Fibroblast of the aortic adventitia (primary cell): ENCODE measurements at places on chromosomes 2 and 18.

GRCh38 chr2:98348066-98348561 lies 1.9 kb downstream of the CNGA3 start:
- no peak for DNase-seq

GRCh38 chr18:27276886-27277285 lies 91.8 kb upstream of the CHST9 start:
- DNase-seq = no peak

GRCh38 chr2:240329116-240329665 lies 106.3 kb upstream of the GPC1 start:
- DNase-seq = no peak

GRCh38 chr18:13629841-13630715 lies 96.3 kb downstream of the FAM210A start:
- peak; percentile 61 for DNase-seq

- peak; percentile 30 for DNase-seq
These were observed 26.7 kb downstream of the CYP27C1 start for GRCh38 chr2:127193164-127193966.

GRCh38 chr2:200509612-200510433 lies at the start of gene KCTD18:
TSS of gene KCTD18 (minus strand) at chr2:200510068. CDS start at chr2:200507016, 3,052 bp downstream.
- peak; percentile 77 for DNase-seq

GRCh38 chr2:163717515-163717914 lies 18.3 kb downstream of the FIGN start:
- DNase-seq = peak; percentile 41

- no peak for DNase-seq
These were observed 118.3 kb downstream of the MAP3K20 start for GRCh38 chr2:173193925-173194324.
